Umbilical cord (tissue), 2 donors: ENCODE measurements at places on chromosomes 4 and X.

GRCh38 chr4:183798301-183799253, 106.5 kb upstream of the STOX2 start:
- DNase-seq: peak; percentile 37

DNA sequence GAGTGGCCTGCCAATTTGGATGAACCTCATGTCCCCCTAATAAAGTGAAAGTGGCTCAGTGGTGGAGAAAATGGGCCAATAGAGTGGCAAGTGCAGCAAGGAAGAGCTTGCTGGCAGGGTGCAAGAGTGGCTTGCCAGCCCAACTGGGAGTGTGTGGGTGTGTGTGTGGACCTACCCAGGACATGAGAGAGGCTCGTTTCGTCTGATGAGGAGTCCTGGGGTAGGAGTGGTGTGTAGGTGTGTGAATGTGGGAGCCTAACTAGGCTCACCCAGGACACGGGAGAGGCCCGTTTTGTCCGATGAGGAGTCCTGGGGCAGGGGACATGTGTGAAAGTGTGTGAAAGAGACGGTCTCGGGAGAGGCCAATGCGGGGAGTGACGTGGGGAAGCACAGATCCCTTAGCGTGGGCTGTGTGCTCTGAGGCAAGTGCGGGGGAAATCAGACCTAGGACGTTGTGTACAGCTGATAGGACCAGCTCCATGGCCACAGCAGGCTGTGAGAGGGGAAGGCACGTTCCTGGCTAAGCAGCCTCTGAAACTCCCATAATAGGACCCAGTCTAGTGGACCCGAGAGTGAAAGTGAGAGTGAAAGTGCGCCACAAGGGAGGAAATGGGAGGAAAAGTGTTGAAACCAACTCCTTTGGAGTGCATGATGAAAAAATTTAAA, 5.3 kb downstream of the GAGE10 start:
- DNase-seq: peak; percentile 19

DNA sequence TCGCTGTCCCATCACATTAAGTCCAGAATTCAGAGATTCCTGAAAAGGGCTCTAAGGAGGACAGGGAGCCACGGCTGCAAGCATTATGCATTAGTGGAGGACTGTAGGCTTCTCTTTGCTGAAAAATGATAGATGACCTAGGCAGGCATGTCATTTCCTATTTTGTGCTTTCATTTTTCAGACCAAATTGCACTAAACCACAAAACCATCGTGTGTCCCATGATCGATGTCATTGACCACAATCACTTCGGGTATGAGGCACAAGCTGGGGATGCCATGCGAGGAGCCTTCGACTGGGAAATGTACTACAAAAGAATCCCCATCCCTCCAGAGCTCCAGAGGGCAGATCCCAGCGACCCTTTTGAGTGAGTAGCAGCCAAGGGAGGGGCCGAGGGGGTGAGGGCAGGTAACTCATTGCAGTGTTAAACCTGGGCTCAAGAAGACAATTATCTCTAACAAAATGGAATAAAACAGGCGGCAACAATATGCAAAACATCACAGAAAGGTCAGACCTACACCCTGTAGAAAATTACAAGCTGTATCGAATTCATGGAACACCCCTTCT, 355.2 kb upstream of the GALNT7 start:
- no peak for DNase-seq

- DNase-seq: no peak
Measured at GRCh38 chr4:112510291-112511092, 5.5 kb downstream of the NEUROG2 start.

GRCh38 chr4:158280856-158281255, 70.6 kb downstream of the TMEM144 start:
- DNase-seq: no peak

GRCh38 chr4:48558819-48559218, 68.8 kb downstream of the ZAR1 start:
- DNase-seq: no peak

DNA sequence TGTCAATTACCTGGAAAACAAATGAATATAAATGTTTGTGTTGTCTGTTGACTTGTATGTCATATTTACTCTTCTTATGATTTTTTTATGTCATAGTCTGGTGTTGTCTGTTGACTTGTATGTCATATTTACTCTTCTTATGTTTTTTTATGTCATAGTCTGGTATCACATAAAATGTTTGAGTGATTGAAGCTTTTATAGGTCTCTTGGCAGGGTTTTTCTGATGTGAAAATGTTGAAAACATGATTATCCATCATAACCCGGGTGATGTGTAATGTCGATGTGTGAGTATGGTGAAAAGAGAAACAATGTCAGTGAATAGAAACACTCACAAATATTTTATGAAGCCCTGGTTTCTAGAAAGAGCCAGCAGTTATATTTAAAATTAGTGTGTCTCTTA, 335.7 kb downstream of the BMPR1B start:
- DNase-seq: no peak

DNA sequence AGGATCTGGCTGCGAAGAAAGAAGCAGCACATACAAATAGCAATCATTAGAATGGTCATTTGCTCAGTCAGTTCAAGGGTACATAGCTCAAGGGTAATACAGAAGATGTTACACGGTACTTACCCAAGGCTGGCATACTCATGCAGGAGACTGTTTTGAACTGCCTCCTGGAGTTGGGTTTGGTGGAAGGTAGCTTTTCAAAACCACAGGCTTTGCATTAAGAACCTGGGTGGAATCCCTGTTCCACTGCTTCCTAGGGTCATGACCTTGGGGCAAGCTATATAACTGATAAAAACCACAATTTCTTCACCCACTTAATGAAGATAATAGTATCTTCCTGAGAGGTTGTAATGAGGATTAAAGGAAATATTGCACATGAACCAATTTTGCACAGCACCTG, 36.5 kb downstream of the TBC1D9 start:
- no peak for DNase-seq
